Epithelial cell of umbilical artery (primary cell): ENCODE measurements at places on chromosomes 6 and 20. TPM values are rescaled to one million over a fixed set of nuclear protein-coding genes. Genes with fewer than 3 reads are reported as not detected.

Gene TCP11
- total RNA-seq, result under 0.01 TPM in 1 of 2 replicates, not detected in the other

Gene MCHR2
- not detected in 2 replicates for total RNA-seq

Gene CDKAL1
- 21.1 and 31.8 TPM in 2 replicates for total RNA-seq

Gene KCNQ5
- under 0.01 TPM in 1 of 2 replicates, not detected in the other for total RNA-seq

Gene C6orf58
- not detected in 2 replicates for total RNA-seq

Gene SLC4A11
- total RNA-seq, result 1.9 and 2.0 TPM in 2 replicates
